ENCODE measurements at places on chromosomes 5 and 9.

DNA sequence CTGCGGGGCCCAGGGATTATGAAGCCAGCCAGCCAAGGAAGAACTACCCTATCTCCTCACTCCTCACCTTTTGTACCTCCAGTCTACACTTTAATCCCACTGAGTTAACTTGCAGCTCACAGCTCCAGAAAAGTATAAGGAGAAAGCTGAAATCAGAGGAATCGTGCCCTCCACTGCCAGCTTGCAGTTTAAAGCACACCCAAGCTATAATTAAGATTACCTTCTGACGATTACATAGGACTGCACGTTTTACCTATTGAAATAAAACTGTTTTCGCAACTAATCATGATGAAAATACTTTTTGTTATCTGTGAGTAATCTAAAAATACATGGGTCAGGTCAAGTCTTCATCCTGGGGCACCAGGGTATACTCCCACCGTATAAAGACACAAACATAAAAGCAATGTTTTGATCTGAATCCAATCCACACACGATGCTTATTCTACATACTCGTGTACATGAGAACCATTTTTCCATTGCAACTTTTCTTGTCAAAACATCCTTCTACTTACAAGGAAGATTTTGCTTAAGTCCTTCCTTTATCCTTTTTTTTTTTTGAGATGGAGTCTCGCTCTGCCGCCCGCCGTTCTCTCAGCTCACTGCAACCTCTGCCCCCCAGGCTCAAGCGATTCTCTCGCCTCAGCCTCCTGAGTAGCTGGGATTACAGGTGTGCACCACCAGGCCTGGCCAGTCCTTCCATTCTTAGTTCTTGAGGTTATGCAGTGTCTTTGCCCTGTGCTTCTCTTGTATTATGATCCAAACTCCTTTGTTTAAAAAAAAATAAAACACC, 7.6 kb downstream of the RPL37 start:
- no peaks in the 10 kb centered on the region for H3K27me3 ChIP-seq
- peaks cover 49% of the 10 kb centered on the region for H3K36me3 ChIP-seq
- peaks cover 2% of the 10 kb centered on the region for H3K4me1 ChIP-seq
- H3K27ac ChIP-seq: no peak overlapping the region
- H3K4me3 ChIP-seq: no peak overlapping the region
- DNase-seq: no peak

GRCh38 chr5:1449081-1449630, 3.9 kb upstream of the SLC6A3 start:
- H3K27me3 ChIP-seq: peaks cover 40% of the 10 kb centered on the region
- no peak overlapping the region for H3K4me3 ChIP-seq
- H3K27ac ChIP-seq: no peak overlapping the region

DNA sequence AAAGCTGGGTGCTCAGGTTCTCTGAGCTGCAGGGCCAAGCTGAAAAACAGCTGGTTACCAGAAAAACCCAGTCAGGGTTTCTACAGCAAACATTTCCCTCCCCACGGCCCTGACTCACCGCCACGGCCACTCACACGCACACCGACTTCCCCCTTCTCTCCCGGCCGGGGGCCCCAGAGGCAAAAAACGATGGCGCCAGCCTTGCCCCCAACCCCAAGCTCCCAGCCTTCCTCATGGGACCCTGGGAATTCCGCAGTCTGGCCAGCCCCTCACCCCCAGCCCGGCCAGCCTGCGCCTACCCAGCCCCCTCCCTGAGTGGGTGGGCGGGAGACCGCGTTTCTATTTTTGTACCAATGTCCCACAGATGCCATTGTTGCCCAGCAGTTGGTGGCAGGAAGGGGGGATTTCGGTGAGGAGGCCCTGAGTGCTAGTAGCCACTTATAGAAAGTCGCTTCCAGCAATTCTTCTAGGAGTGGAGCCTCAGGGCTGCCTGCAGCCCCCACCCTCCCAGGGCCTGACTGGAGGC, 18.4 kb downstream of the ENG start:
- H3K27me3 ChIP-seq: no peaks in the 10 kb centered on the region
- no peak for DNase-seq
- peak overlapping the region; percentile 29 for H3K27ac ChIP-seq
- peaks cover 25% of the 10 kb centered on the region for H3K4me1 ChIP-seq

GRCh38 chr5:82448374-82448773, 170.2 kb upstream of the RPS23 start:
- no peak overlapping the region for H3K4me3 ChIP-seq
- H3K27me3 ChIP-seq: no peaks in the 10 kb centered on the region
- no peak overlapping the region for H3K27ac ChIP-seq
- no peaks in the 10 kb centered on the region for H3K4me1 ChIP-seq

DNA sequence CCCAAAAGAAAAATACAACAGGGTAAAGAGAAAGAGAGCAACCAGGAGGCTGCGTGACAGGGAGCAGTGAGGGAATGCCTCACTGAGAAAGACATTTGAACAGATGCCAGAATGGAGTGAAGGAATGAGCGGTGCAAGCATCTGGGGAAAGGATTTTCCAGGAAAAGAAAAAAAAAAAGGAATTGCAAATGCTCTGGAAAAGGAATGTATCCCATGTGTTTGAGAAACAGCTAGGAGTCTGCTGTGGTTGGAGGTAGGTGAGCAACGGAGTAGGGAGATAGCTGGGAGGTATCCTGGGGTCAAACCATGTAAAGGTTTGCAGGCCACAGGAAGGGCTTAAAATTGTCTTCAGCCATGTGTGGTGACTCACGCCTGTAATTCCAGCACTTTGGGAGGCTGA, 23.6 kb upstream of the CEMIP2 start:
- no peaks in the 10 kb centered on the region for H3K27me3 ChIP-seq
- H3K4me3 ChIP-seq: no peak overlapping the region

DNA sequence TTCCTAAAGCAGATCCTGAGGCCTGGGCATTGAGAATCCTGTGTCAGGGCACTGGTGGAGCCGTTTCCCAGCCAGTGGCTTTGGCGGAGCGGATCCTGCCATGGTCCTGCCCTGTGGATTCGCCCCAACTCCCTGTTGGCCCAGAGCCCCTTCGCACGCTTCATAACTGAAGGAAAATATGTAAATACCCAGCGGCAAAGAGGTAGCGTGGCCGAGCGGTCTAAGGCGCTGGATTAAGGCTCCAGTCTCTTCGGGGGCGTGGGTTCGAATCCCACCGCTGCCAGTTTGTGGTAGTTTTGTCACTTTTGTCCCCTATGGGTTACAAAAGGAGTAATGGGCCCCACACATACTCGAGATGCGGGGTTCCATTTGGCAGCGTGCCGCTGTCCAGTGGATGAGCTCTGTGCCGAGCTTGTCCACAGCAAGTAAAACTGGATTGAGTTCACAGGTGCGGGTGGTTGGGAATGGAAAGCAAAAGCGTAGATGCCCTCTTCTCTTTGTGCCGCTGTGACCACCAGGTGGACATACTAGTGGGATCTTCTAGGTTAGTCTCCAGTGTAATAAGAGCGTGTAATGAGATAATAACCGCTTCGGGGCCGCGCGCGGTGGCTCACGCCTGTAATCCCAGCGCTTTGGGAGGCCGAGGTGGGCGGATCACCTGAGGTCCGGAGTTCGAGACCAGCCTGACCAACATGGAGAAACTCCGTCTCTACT, 17.3 kb downstream of the TRIM7 start:
- peaks cover 15% of the 10 kb centered on the region for H3K27me3 ChIP-seq
- no peak overlapping the region for H3K27ac ChIP-seq
- H3K36me3 ChIP-seq: no peaks in the 10 kb centered on the region
- H3K4me1 ChIP-seq: peaks cover 10% of the 10 kb centered on the region

DNA sequence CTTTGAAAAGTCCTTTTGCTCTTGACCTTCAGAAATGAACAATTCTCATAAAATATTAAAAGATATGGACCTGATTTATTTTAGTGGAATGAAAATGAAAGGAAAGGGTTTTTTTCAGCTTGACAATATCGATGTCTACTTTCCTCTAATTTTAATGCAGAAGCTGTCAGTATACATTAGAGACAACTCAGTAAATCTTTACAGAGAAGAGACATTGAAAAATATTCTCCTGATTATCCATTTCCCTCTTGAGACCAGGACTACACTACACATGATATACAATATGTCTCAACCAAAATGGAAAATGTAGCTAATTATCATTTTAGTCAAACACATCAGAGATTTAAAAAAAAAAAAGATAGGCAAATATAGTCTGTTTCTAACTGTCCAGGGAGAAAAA, 288.5 kb upstream of the NUDT12 start:
- no peak for DNase-seq
- H3K4me3 ChIP-seq: no peak overlapping the region
- H3K36me3 ChIP-seq: no peaks in the 10 kb centered on the region

DNA sequence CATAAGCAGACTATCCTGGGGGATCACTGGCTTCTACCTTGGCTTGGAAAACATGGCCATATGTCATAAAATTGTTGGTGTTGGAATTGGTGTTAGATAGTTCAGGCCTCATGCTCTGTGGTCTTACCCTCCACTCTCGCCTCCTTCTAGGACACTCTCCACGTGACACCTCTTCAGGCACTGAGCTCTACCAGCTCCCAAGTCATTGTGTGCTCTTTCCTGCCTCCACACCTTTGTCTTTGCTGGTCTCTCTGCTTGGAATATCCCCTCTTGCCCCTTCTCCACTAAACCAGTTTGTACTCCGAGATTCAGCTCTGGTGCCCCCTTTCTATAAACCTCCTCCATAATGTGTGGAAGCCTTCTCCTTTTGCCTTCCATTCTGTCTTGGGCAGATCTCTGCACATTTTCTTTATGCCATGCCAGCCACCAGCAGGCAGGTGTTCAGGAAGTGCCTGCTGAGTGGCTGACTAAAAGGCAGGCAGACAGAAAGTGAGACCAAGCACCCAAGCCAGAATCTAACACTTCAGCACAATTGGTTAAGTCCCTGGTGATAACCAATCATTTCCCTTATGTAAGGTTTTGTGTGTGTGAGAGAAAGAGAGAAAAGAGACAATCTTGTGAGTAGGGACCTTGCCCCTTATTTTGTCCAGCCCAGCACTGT, 37.7 kb downstream of the SAR1B start:
- no peak overlapping the region for H3K4me3 ChIP-seq
- no peaks in the 10 kb centered on the region for H3K4me1 ChIP-seq
- H3K27me3 ChIP-seq: no peaks in the 10 kb centered on the region
- H3K36me3 ChIP-seq: no peaks in the 10 kb centered on the region
- DNase-seq: no peak

GRCh38 chr5:113336975-113337374, 97.8 kb downstream of the TSSK1B start:
- no peak overlapping the region for H3K4me3 ChIP-seq
- no peak overlapping the region for H3K27ac ChIP-seq
- no peak for DNase-seq
- H3K36me3 ChIP-seq: no peaks in the 10 kb centered on the region
- no peaks in the 10 kb centered on the region for H3K27me3 ChIP-seq

- DNase-seq: no peak
- no peaks in the 10 kb centered on the region for H3K4me1 ChIP-seq
- peaks cover 3% of the 10 kb centered on the region for H3K36me3 ChIP-seq
- no peak within 1 kb of the TSS for H3K27ac ChIP-seq
- peak within 1 kb of the TSS; percentile 73 for H3K4me3 ChIP-seq
- H3K27me3 ChIP-seq: peaks cover 5% of the 10 kb centered on the region
These were observed at the start of gene DPP7 for GRCh38 chr9:137114613-137115393. DPP7 (minus strand) TSS chr9:137114733; CDS start chr9:137114713, 20 bp downstream.

GRCh38 chr5:133475986-133476385, 136.4 kb downstream of the FSTL4 start:
- no peaks in the 10 kb centered on the region for H3K27me3 ChIP-seq
- no peaks in the 10 kb centered on the region for H3K4me1 ChIP-seq
- H3K36me3 ChIP-seq: no peaks in the 10 kb centered on the region
- no peak overlapping the region for H3K4me3 ChIP-seq

DNA sequence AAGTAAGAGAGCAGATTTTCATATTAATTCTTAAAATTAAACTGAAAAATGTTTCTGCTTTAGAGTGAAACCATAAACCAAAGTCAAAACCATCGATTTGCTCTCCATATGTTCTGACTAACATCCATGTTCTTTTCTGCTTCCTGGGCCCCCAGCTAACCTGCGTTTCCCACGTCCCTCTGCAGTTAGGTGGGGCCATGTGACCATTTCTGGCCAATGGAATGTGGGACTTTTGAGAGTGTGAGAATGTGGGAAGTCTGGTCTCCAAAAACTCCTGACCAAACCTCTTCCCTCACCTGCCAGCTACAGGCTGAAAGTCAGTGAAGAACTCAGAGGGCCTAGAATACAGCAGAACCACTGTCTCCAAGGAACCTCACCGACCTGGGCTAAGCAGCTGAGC, 44.9 kb downstream of the ANKH start:
- no peak overlapping the region for H3K4me3 ChIP-seq
- H3K4me1 ChIP-seq: no peaks in the 10 kb centered on the region
- H3K27ac ChIP-seq: no peak overlapping the region
- DNase-seq: no peak

- H3K4me3 ChIP-seq: no peak overlapping the region
- no peaks in the 10 kb centered on the region for H3K27me3 ChIP-seq
- no peak for DNase-seq
These were observed 90.7 kb downstream of the RCL1 start for GRCh38 chr9:4883326-4883873.

- DNase-seq: no peak
- H3K4me3 ChIP-seq: no peak overlapping the region
- no peaks in the 10 kb centered on the region for H3K27me3 ChIP-seq
- H3K36me3 ChIP-seq: peaks cover 6% of the 10 kb centered on the region
- H3K27ac ChIP-seq: no peak overlapping the region
These were observed 24.7 kb downstream of the FNBP1 start for GRCh38 chr9:130018265-130018664.

DNA sequence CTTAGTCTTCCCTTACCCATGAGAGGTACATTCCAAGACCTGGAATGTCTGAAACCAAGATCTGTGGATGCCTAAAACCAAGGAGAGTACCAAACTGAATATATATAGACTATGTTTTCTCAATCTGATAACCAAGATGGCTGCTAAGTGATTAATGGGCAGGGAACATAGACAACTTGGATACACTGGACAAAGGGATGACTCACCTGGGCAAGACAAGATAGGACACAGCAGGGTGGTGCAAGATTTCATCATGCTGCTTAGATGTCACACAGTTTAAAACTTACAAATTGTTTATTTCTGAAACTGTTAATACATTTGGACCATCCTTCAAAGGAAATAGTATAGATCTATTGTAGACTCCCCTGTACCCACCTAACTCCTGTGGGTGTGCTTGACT, 130.9 kb downstream of the HTR1A start:
- no peaks in the 10 kb centered on the region for H3K36me3 ChIP-seq
- no peak overlapping the region for H3K27ac ChIP-seq
- H3K4me3 ChIP-seq: no peak overlapping the region
- no peaks in the 10 kb centered on the region for H3K27me3 ChIP-seq
- DNase-seq: no peak

GRCh38 chr9:110900917-110901316, 137.4 kb downstream of the LPAR1 start:
- DNase-seq: no peak
- no peak overlapping the region for H3K27ac ChIP-seq
- H3K27me3 ChIP-seq: no peaks in the 10 kb centered on the region
- no peaks in the 10 kb centered on the region for H3K36me3 ChIP-seq
- no peaks in the 10 kb centered on the region for H3K4me1 ChIP-seq
